Neural crest cell (in vitro differentiated cells): ENCODE measurements at places on chromosomes 4 and X. TPM values are rescaled to one million over a fixed set of nuclear protein-coding genes. Genes with fewer than 3 reads are reported as not detected.

Gene KCND1
- total RNA-seq, result 1.2 TPM in 2 replicates

Gene AGA
- total RNA-seq, result 12.3 and 12.8 TPM in 2 replicates

GRCh38 chr4:23710298-23710697, 179.5 kb downstream of the PPARGC1A start:
- peaks cover 8% of the 10 kb centered on the region for H3K4me1 ChIP-seq
- H3K36me3 ChIP-seq, result no peaks in the 10 kb centered on the region
- H3K27ac ChIP-seq, result no peak overlapping the region
- no peak for DNase-seq
- H3K27me3 ChIP-seq, result no peaks in the 10 kb centered on the region
- no peak overlapping the region for H3K4me3 ChIP-seq

Gene BANK1
- 0.11 and 0.44 TPM in 2 replicates for total RNA-seq

GRCh38 chrX:112678831-112679230, 907 bp downstream of the LHFPL1 start:
- DNase-seq, result no peak
- H3K4me1 ChIP-seq, result peaks cover 19% of the 10 kb centered on the region
- H3K36me3 ChIP-seq, result no peaks in the 10 kb centered on the region
- no peaks in the 10 kb centered on the region for H3K27me3 ChIP-seq

- no peak for DNase-seq
- H3K36me3 ChIP-seq, result peaks cover 3% of the 10 kb centered on the region
- H3K4me1 ChIP-seq, result no peaks in the 10 kb centered on the region
- no peaks in the 10 kb centered on the region for H3K27me3 ChIP-seq
- H3K27ac ChIP-seq, result no peak overlapping the region
Observed at GRCh38 chrX:77668391-77669237, 117.4 kb downstream of the ATRX start.

GRCh38 chr4:11765849-11766453, 337.3 kb upstream of the HS3ST1 start:
- H3K4me1 ChIP-seq, result no peaks in the 10 kb centered on the region
- no peaks in the 10 kb centered on the region for H3K27me3 ChIP-seq
- no peak overlapping the region for H3K27ac ChIP-seq
- H3K4me3 ChIP-seq, result no peak overlapping the region
- H3K36me3 ChIP-seq, result no peaks in the 10 kb centered on the region
- DNase-seq, result peak; percentile 9

Gene MAGEA6
- total RNA-seq, result not detected in 2 replicates

DNA sequence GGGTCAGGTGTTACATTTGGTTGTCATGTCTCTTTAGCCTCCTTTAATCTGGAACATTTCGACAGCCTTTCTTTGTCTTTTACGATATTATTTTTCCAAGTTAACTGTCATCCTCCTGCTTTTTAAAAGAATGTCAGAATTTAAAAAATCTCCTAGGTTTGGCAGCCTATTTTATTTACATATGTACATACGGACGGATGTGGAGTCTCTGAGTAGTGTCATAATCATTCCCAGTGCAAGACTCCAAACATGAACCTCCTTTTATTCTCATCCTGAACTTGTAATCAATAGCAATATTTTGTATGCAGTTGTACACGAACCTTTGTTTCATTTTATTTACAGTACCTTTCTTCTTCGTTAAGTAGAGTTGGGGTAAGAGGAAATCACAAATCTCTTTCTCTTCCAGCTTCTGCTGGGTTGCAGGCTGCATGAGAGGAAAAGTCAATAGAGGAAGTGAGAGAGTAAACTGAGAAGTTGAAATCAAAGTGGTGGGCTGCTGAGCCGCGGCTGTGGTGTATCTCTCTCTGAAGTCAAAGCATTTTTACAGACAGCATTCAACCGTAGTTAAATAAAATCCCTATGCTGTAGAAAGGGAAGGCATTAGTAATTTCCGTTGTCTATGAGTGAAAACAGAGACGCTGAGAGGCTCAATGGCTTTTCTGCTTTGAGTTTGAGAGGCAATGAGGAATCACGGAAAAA, 53.9 kb upstream of the RPS6KA3 start:
- no peaks in the 10 kb centered on the region for H3K4me1 ChIP-seq
- no peaks in the 10 kb centered on the region for H3K27me3 ChIP-seq
- no peaks in the 10 kb centered on the region for H3K36me3 ChIP-seq
- H3K4me3 ChIP-seq, result no peak overlapping the region
- no peak for DNase-seq

DNA sequence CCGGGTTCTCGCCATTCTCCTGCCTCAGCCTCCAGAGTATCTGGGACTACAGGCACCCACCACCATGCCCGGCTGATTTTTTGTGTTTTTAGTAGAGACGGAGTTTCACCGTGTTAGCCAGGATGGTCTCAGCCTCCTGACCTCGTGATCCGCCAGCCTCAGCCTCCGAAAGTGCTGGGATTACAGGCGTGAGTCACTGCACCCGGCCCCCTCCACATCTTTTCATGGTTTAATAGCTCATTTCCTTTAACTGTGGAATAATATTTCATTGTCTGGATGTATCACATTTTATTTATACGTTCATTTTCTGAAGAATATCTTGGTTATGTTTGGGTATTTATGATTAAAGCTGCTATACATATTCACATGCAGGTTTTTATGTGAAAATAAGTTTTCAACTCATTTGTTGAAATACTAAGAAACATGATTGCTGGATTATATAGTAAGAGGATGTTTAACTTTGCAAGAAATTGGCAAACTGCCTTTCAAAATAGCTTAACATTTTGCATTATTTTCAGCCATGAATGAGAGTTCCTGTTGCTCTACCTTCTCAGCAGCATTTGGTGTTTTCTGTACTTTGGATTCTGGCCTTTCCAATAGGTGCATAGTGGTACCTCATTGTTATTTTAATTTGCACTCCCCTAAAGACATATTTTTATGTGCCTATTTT, 591.9 kb downstream of the TECRL start:
- H3K36me3 ChIP-seq, result no peaks in the 10 kb centered on the region
- DNase-seq, result no peak
- no peak overlapping the region for H3K27ac ChIP-seq
- H3K27me3 ChIP-seq, result no peaks in the 10 kb centered on the region
- no peaks in the 10 kb centered on the region for H3K4me1 ChIP-seq
- no peak overlapping the region for H3K4me3 ChIP-seq

Gene APELA
- 0.18 and 0.56 TPM in 2 replicates for total RNA-seq

Gene FREM3
- total RNA-seq, result not detected in 2 replicates

DNA sequence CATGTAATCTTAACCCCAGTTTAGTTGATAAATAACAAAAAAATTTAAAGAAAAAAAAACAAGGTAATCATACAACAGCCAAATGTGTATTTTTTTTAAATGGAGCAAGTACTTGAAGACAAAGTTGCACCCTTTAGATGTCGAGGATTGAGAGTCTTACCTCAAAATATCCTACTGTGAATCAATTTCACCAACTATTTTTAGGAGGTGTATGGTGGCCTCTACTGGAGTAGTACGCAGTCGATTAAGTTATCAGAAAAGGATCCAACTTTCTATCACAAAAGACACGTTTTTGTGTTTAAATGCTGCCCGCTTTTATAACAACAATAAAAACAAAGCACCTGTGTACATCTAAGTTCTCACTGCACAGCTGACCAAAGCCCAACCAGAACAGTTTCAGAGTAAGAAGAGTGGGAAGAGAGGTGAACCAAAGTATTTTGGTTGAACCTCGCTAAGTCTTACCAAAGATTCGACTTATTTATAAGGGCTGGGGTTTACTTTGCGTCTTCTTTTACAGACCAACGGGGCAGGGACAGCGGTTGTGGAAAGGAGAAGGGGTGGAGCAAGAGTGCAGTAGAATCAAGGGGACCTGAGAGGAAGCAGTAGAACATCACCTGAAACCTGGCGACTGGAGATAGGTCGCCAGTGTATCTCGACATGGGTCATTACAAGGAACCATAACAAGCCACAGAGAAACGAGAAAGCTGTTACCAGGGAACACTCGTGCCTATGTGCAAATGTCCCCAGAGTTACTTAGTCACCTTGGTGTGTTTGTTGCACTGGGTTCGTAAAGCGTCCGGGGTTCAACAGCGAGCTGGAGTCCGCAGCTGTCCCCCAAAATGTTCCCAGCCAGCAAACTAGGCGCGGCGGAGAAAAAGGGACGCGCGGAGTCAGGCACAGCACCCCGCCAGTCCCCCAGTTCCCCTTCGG, 1.1 kb downstream of the RPS6KA6 start:
- DNase-seq, result no peak
- H3K36me3 ChIP-seq, result peaks cover 4% of the 10 kb centered on the region
- peak overlapping the region; percentile 62 for H3K27ac ChIP-seq

DNA sequence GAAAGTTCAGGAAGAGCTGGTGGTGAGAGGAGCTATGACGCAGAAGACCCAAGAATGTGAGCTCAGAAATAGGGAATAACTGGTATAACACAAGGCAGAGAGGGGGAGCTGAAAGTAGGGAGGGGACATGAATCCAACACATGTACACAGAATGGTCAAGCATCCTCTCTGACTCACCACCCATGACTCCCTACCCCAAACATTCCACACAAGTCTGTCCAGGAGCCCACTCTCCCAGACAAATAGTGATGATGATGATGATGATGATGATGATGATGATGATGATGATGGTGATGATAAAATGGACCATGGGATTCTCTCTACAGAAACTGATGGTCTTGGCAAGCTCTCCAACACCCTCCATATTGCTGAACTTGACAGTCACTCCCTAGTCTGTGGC, 46.4 kb downstream of the NAT8L start:
- DNase-seq, result no peak
- H3K27ac ChIP-seq, result no peak overlapping the region
- H3K36me3 ChIP-seq, result peaks cover 10% of the 10 kb centered on the region
- H3K27me3 ChIP-seq, result no peaks in the 10 kb centered on the region

GRCh38 chr4:69120870-69121269, 24.6 kb downstream of the UGT2B7 start:
- DNase-seq, result no peak
- H3K36me3 ChIP-seq, result no peaks in the 10 kb centered on the region
- no peak overlapping the region for H3K27ac ChIP-seq

DNA sequence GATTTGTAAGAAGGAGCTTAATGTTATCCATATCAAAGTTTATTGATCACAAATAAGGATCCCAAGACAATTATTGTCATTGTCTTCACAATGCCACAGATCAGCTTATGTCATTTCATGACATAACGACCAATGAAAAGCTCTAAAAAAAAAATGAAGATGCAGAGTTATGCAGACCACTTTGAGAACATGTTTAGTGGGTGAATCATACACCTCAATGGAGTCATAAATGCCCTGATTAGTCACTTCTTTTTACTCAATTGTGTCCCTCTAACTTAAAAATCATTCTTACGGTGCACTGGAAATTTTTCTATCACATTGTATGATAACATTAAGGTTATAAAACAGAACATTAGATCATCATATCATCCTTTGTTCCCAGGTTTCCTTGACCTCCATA, 87.6 kb upstream of the GABRG1 start:
- no peak overlapping the region for H3K27ac ChIP-seq
- no peaks in the 10 kb centered on the region for H3K36me3 ChIP-seq
- H3K4me1 ChIP-seq, result no peaks in the 10 kb centered on the region
- H3K27me3 ChIP-seq, result peaks cover 11% of the 10 kb centered on the region
- no peak overlapping the region for H3K4me3 ChIP-seq

DNA sequence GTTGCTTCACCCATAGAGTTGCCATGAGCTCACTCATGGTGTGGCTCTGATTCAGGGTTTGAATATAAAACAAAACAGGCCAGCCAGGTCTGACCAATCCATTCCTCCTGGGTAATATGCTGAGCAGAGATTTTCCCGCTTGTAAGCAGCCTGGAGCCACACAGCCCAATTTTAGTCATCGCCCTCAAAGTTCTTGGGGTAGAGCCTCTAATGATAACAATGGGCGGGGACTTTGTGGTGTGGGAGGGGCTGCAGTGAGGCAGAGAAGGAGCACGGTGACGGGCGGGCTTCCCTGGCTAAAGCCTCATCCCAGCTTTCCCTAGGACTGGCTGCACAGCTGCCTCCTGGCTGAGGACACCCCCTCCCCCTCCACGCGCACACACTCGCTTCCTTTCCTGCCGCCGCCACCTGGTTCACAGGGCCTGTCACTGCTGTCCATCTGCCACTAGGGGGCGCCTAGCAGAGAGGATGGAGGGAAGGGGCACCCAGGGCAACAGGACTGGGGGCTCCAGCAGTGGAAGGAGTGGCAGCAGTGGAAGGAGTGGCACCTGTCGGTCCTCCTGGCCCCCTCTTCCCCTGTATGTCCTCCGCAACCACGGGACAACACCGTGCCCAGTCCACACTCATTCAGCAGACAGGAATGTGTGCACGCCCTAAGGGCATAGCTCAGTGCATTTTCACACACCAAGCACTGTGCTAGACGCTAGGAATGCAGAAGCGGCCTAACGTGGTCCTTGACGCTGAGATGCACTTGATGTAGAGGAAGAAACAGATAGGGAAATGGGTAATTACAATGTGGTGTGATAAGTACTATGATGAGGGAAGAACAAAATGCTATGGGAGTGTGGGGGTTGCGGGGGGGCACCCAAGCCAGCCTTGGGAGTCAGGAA, 26.8 kb downstream of the PRPS1 start:
- no peak overlapping the region for H3K27ac ChIP-seq
- DNase-seq, result peak; percentile 57
- peaks cover 2% of the 10 kb centered on the region for H3K36me3 ChIP-seq
- no peaks in the 10 kb centered on the region for H3K4me1 ChIP-seq

Gene HSD17B13
- total RNA-seq, result not detected in 2 replicates

- no peak overlapping the region for H3K27ac ChIP-seq
- no peaks in the 10 kb centered on the region for H3K27me3 ChIP-seq
- H3K4me3 ChIP-seq, result no peak overlapping the region
- no peaks in the 10 kb centered on the region for H3K4me1 ChIP-seq
- H3K36me3 ChIP-seq, result peaks cover 5% of the 10 kb centered on the region
- DNase-seq, result no peak
Observed at GRCh38 chr4:81541161-81541945, 69.6 kb upstream of the RASGEF1B start.

DNA sequence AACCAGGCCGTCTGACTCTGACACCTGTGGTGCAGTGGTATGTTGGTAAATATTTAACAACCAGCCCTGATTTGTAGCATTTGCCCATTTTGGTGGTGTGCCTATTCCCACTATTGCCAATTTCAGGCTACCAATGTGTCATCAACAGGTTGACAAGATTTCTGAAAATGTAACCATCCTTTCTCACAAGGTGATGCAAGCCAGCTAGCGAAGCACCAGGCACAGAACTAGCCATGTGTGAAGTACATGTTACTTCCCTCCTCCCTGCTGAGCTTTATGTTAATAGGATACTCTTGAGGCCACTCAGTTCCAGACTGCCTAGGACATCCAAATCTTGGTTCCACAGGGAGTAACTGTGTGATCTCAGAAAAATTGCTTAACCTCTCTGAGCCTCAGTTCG, 7.2 kb upstream of the MAMLD1 start:
- H3K27ac ChIP-seq, result no peak overlapping the region
- H3K27me3 ChIP-seq, result peaks cover 28% of the 10 kb centered on the region
- no peak overlapping the region for H3K4me3 ChIP-seq
- no peaks in the 10 kb centered on the region for H3K4me1 ChIP-seq
- H3K36me3 ChIP-seq, result no peaks in the 10 kb centered on the region
- no peak for DNase-seq

GRCh38 chrX:22338740-22339139, 66.0 kb downstream of the CBLL2 start:
- no peak overlapping the region for H3K4me3 ChIP-seq
- no peaks in the 10 kb centered on the region for H3K27me3 ChIP-seq
- no peaks in the 10 kb centered on the region for H3K4me1 ChIP-seq

DNA sequence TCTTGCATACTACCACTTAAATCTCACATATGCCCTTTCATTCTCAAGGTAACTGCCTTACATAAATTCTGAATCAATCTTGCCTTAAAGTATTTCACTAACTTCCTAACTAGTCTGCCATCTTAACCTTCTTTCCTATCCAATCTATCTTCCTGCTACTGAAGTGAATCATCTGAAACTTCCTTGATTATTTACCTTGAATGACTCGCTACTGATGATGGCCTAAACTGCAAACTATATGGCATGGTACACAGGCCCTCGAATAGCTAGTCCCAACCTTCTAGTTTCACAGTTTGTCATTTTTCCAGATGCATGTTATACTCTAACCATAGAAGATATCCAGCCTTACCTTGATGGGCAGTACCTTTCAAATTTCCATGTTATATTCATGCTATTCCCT, 19.9 kb downstream of the PHKA1 start:
- no peak overlapping the region for H3K4me3 ChIP-seq
- no peak for DNase-seq
- no peak overlapping the region for H3K27ac ChIP-seq

Gene CT45A2
- total RNA-seq, result not detected in 2 replicates
